ENCODE measurements at places on chromosomes 6 and 20. TPM values are rescaled to one million over a fixed set of nuclear protein-coding genes. Genes with fewer than 3 reads are reported as not detected.
A peak's percentile ranks its signal among the peaks of the same experiment; 100 is the strongest.

GRCh38 chr20:2946988-2947961 lies 74.0 kb downstream of the PTPRA start:
- DNase-seq, result no peak

- DNase-seq, result no peak
Observed at GRCh38 chr6:139426795-139427194, 52.3 kb upstream of the CITED2 start.

DNA sequence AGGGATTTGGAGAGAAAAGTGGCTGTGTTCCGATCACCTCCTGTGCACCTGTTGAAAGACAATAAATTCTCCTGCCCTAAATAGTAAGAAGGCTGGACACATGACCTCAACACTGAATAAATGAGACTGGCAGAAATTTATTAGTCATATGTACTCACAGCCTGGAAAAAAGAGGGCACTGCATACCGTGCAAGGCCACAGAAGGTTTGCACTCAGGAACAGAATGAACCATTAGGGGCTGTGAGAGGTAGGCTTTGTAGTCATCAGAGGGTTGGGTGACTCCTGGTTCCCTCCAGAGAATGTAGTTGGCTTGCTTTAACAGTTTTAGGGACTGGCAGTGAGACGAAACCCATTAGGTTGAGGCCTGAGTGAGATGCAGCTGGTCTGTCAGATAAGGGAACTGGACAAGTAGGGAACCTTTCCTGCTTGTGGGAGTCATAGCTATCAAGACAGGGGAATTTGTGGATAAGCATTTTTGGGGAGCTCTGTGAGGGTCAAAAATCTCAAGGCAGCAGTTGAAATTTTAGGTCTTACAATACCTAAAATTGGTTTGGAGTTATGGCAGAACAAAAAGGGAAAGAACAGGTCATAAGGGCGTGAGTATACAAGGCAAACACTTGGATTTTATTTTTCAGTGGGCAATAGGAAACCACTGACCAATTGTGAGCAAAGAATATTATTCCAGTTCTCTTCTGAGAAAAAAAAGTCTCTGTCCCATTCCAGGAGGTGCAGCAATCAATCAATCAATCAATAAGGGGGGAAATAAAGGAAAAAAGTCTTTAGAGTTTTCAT lies 67.9 kb upstream of the BTN3A2 start:
- no peak for DNase-seq

DNA sequence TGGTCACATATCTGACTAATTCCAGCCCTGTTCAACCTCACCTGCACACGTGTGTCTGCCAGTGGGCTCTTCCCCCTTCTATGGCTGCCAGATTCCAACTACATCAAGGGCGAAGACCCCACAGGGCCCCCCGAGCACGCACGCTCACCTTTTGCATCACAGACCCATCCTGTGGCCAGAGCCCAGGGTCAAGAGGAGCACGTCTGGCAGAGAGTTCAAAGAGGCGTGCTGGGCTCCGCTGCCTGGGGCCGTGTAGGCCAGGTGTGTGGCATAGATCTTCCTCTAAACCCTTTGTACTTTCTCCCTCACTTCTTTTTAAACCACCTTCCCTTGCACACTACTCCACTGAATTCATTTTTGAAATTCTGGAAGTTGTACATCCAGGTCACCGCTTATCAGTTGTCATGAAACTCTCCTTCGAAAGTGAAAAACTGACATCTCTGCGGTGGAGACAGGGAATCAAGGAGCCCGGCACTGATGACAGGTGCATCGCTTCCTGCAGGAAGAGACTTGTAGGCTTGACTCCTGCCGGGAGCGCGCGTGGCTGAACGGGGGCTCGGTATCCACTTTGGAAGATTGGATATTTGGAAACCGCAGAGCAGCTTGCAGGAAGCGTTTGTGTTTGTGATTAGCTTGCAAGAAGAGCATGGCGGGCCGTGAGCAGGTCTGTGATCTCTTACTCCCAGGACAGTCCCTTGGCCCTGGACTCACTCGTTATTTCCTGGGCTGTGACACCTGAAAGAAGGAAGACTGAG lies 397.2 kb downstream of the CDH4 start:
- no peak for DNase-seq

- peak; percentile 60 for DNase-seq
Observed at GRCh38 chr6:41768545-41769308, 11.0 kb downstream of the FRS3 start.

RNF144B gene
- 4.2 TPM for total RNA-seq

GNAS-AS1 gene
- total RNA-seq, result 1.7 TPM

HLA-DMB gene
- 6.7 TPM for total RNA-seq

DNA sequence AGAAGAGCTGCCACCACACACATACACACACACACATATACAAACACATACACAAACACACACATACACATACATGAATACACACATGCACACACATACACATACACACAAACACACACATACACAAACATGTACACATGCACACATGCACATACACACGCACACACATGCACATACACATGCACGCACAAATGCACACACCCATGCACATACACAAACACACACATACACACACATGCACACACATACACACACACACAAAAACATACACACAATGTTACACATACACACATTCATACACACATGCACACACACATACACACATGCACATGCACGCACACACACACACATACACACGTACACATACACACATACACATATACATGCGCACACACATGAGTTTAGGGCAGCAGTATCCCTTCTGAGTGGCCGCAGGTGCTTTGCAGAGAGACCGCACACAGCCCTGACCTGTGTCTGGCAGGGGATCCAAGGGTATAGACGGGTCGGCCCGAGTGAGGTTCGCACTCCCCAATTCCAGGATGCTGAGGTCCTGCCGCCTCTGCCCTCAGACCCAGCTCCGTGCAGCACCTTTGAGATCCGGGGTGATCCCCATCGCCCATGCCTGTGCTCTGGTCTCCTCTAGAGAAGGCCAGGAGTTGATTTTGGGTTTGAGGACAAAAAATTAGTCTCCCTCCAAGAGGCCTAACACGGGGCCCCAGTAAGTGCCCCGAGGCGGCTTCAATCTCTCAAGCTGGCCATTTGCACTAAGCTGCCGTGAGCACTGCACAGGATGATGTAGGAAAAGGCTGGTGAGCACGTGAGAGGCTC lies 56.8 kb downstream of the TMEM242 start:
- no peak for DNase-seq

GRCh38 chr6:169326067-169326799 lies 72.6 kb upstream of the THBS2 start:
- DNase-seq, result no peak

DNA sequence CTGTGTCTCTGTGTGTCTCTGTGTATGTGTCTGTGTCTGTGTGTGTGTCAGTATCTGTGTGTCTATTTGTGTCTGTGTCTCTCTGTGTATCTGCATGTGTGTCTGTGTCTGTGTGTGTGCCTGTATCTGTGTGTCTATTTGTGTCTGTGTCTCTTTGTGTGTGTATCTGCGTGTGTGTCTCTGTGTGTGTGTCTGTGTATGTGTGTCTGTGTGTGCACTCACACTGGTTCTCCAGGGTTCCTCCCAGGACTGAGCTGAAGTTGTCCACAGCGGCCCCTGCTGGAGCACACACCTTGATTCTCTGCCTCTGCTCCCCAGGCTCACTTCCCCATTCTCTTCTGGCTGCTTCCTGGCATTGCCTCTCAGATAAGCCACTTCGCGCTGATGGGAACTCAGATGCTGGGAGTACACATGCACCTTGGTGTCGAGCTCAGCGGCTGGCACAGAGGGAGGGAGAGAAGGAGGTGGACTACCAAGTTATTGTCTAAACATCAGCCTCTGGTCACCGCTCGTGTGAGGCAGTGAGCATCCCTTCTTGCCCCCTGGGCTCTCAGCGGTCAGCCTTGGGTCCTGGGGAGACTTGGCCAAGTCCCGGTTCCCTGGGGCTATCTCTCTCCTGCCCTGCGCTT lies 104.9 kb upstream of the NXT1 start:
- peak; percentile 47 for DNase-seq

GRCh38 chr6:31453259-31453658 lies 44.7 kb upstream of the MICB start:
- no peak for DNase-seq

ENTPD6 gene
- 120 TPM for total RNA-seq

SMLR1 gene
- total RNA-seq, result not detected

DNA sequence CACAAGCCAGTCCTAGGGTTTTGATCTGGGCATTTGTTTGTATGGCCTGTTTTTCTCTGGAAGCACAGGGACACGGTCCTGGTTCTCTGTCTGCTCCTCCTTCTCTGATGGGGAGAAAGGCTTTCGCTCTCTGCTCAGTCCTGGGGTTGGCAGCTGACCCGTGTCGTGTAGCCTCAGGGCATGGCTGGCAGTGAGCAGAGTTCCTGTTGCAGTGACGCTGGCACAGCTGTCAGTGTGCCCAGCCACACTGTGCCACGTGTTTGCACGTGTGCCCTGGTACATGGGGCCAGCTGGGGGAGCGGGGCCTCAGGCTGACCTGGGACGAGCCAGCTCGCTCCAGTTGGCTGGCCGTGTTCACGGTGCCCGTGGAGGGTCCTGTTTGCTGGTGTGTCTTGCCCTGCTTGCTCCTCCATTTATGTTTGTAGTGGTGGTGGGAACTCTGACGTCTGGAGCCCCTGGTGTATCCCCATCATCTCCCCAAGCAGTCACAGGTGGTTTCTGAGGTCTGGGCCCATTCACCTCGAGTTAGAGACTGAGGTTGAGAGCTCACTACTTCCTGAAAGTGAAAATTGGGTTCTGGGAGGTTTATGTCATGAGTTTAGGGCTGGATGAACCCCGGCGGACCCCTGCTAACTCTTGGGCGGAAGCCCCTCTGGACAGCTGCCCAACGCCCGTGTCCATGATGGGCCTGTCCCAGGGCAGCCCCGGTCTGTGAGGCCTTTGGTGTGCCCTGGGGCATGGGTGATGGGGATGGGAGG lies 10.2 kb upstream of the DNAJC5 start:
- no peak for DNase-seq

DNA sequence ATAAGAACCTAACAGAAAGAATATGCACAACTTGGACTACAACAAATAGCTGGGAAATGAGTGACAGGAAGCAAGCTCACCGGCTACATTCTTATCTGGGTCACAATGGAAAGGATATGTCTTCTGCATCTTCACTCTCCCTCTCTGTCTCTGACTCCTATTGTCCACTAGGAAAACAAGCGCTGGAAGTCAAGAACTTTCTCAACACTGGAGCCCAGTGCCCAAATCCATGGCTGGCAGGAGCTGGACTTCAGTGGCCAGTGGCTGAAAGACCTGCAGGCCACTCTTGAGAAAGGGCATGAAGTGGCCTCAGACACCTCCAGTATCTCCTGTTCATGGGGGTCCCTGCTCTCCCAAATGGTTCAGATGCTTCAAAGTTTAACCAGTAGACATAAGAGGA lies 62.0 kb downstream of the FAM50B start:
- DNase-seq, result no peak

AIF1 gene
- 5.0 TPM for total RNA-seq

DNA sequence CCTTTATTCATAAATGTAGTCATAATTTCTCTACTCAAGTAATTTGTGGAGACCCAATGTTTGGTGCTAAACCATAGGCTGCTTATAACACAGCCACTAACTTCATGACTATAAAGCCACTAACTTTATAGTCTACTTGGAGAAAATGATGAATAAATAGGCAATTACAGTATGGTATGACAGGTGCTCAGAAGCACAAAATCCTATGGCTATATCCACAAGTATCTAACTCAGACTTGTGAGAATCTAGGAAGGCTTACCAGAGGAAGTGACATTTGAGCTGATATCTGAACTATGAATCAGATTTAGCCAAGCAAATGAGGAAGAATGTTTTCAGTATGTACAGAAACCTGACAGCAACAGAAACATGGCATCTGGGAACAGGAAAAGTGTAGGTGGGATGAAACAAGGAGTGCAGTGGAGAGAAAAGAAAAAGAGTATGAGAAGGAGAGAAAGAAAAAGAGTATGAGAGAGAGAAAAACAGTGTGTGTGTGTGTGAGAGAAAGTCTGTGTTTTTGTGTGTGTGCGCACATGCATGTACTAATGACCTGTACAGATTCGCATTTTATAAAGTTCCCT lies 59.9 kb downstream of the REV3L start:
- no peak for DNase-seq

DNA sequence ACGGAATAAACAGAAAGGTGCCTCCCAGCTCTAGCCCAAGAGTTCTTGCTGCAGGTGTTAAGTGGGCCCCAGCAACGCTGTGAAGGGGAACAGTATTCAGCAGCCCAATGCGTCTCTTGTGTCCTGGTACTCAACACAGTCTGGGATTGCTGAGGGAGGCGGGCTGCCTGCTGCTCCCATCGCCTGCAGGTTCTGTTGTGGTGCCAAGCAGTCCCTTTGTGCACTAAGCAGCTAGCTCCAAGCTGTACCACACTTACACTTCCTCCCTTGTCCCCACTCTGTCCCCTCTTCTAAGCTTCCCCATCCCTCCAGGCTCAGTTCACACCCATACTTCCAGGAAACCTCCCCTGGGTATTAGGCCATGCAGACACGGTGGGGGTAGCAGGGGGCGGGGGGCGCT lies 92.7 kb downstream of the AGPAT4 start:
- no peak for DNase-seq

DNA sequence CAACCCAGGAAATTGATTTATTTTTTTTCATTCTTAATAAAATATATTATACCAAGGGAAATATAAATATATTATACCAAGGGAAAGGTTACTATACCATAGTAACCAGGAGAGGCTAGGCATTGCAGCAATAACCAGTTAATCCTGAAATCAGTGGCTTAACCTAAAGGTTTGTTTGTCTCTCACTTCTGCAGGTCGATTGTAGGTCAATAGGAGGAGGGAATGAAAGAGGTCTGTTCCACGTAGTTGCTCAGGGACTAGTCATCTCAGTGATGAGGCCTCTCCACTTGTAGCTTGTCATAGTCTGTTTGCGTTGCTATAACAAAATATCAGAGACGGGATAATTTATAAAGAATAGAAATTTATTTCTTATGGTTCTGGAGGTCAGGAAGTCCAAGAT lies 168.0 kb downstream of the GJA1 start:
- no peak for DNase-seq

DNA sequence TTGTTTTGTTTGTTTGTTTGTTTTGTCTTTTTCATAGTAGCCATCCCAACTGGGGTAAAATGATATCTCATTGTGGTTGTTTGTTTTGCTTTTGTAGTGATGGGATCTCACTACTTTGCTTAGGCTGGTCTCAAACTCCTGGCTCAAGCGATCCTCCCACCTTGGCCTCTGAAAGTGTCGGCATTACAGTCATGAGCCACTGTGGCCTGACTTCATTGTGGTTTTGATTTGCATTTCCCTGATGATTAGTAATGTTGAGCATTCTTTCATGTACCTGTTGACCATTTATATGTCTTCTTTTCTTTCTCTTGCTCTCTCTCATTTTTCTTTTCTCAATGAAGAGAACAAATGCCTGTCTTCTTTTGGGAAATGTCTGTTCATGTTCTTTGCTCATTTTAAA lies 30.8 kb upstream of the HLA-DOA start:
- DNase-seq, result no peak

DNA sequence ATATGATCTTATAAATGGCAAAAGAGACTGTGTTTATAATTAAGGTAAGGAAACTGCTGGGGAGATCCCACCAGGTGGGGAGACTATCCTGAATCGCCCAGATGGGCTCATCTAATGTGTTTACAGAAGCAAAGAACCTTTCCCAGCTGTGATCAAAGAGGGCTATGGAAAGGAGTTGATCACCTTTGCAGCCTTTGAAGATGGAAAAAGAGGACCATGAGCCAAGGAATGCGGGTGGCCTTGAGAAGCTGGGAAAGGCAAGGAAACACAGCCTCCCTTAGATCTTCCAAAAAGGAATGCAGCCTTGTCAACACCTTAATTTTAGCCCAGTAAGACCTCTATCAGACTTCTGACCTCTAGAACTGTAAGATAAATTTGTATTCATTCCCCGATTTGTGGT lies 66.5 kb upstream of the ADGRG6 start:
- no peak for DNase-seq

GRCh38 chr6:1893470-1894130 lies 283.9 kb downstream of the FOXC1 start:
- no peak for DNase-seq

GRCh38 chr6:12436224-12436623 lies 146.1 kb downstream of the EDN1 start:
- DNase-seq, result no peak
